ENCODE measurements at places on chromosomes 7 and 10.

- DNase-seq = no peak
Measured at GRCh38 chr10:98617906-98618520, 171.3 kb upstream of the HPS1 start.

DNA sequence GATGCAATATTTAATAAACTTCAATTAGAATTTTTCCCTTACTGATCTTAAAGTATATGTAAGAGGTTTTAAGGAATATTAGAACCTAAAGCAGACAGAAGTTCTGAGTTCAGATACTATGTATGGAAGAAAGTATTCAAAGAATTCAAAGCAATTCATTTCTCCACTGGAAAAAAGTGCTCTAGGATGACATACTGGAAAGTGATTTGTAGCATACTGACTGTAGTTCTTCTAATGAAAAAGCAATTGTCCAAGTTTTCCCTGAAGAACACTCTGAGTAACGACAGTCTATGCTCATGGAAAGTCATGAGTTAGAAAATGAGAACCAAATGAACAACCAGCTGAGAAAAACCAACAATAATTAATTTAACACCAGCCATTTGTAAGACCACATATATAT, 180.8 kb upstream of the SLC26A5 start:
- no peak for DNase-seq

- DNase-seq = no peak
Measured at GRCh38 chr7:16811551-16811950, 6.8 kb upstream of the AGR2 start.

DNA sequence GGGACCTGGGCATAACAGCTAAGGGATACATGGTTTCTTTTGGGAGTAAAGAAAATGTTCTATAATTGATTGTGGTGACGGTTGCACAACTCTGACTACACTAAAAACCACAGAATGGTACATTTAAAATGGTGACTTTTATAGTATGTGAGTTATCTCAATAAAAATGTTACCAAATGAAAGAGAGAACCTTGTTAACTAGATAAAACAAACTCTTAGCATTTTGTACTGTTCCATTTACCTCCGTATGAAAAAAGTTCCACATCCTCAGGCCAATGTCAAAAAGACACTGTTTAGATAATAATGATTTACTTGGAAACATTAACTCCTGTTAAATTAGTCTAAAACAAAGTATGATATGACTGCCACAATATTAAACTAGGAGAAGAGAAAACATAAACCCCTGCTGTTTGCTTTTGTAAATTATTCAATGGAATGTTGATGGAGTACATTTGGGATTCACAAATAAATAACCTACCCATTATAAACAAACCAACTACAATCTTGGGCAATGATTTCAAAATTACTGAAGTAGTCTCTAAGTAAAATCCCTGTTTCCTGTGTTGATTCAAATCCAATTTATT, 60.7 kb downstream of the SMURF1 start:
- no peak for DNase-seq

GRCh38 chr10:52771534-52772445, 794 bp downstream of the MBL2 start:
- DNase-seq = no peak

DNA sequence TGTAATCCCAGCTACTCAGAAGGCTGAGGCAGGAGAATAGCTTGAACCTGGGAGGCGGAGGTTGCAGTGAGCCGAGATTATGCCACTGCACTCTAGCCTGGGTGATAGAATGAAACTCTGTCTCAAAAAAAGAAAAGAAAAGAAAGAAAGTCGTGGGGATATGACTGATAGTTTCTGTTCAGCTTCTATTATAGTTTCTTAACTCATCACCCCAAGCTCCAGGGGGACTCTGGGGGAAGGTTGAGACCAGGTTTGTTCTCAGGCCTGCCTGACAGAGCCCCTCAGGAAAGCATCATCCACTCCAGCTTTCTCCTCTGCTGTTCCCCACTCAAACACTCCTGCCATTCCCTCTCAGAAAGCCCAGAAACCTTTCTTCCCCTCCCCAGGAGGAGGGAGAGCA, 542.4 kb upstream of the GALNT17 start:
- DNase-seq = no peak

DNA sequence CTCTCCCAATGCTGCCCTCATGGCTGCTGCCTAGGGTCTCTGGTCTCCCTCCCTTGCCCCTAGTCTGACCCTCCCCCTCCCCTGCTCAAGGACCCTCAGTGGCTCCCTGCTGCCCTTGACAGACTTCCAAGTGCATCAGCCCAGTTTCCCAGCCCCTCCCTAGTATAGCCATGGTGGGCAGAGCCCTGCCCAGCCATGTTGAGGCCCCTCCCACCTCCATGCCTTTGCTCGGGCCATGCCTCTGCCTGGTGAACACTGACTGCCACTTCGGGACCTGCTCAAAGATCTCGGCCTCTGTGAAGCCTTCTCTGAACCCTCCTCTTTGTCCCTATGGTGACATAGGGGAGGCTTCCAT, 73.2 kb downstream of the MYL10 start:
- no peak for DNase-seq

DNA sequence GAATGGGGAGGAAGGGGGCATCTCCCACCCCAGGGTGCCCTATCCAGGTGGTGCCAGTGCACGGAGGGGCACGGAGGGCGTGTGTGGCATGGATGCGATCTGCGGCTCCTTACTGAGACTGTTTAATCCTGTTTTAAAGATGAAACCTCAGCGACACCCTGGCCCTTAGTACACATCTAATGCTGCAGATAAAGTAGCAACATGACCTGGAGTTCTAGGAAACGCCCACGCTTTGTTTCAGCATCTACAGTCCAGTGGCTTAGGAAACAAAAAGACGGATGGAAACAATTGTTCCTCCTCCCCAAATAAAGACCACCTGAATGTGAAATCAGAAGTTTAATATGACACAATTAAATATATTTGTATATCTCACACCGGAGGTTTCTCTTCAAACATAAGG, 201.9 kb downstream of the DNAJB6 start:
- DNase-seq = no peak

DNA sequence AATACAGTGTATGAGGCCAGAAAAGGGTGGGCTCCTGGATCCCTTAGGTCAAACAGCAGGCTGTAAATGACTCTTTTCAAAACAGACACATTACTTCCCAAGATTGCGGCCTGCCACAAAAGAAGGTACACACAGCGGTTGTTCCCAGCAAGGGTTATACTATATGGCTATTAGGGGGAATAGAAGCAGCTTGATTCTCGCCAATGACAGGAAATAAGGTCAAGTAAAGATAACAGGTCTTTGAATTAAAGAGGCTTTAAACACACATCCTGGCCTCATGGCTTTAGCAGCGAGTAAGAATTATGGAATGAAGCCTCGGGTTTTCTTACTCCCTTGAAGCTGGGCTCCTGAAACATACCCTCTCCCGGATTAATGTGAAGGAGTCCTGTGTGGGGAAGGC, 58.3 kb downstream of the CYP26A1 start:
- no peak for DNase-seq

- DNase-seq = peak; percentile 48
Measured at GRCh38 chr7:116443101-116443523, 56.4 kb upstream of the CAV2 start.

DNA sequence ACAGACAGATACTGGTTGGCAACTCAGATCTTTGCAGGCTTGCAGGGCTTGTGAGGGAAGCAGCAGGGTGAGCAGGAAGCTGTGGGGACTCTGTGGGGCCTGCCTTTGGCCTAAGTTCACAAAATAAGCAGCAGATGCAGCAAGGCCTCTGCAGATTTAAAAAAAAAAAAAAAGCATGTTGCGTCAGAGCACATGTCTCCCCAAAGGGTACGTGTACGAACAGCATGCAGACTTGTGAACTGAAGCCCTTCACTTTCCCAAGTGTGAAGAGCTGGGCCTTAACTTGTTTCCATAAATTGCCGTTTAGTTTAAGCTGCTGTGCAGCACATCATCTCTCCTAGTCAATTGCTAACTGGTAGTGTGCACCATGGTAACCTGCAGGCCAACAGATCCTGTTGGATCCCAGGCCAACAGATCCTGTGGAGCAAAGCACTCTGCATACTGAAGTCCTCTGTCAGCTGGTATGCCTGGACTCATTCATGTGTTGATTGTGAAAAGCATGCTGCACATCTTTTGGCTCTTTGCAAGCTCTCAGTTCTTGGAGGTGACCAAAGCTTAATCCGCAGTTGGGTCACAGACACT, 10.8 kb upstream of the XPNPEP1 start:
- peak; percentile 13 for DNase-seq

DNA sequence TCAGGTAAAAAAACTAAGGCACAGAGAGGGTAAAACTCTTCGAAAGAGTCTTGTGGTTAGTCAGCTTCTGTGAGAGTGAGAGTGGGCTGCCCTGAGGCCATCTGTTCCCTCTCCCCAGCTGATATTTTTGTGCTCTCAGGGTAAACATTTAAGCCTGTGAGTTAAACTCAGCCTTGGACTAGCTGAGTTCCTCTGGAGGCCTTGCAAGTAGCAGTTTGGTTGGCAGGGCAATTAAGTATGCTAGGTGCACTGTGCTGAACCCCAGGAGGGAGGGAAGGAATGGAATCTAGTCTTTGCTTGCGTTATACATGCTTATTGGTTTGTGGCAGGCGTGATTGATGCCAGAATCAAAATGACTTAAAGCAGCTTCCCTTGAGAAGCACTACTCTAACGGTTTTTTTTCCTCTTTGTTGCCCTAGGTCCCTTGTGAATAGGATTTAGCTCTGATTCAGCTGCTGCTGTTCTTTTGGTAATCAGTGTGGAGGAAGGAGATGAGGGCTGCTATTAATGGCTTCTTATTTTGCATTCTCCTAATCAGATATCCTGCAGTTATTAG, 140.2 kb downstream of the AUTS2 start:
- DNase-seq = peak; percentile 92

All from SJCRH30 (cell line).